ENCODE measurements at places on chromosomes 2 and 18. TPM values are rescaled to one million over a fixed set of nuclear protein-coding genes. Genes with fewer than 3 reads are reported as not detected.

Gene ATP8B1
- not detected for total RNA-seq

DNA sequence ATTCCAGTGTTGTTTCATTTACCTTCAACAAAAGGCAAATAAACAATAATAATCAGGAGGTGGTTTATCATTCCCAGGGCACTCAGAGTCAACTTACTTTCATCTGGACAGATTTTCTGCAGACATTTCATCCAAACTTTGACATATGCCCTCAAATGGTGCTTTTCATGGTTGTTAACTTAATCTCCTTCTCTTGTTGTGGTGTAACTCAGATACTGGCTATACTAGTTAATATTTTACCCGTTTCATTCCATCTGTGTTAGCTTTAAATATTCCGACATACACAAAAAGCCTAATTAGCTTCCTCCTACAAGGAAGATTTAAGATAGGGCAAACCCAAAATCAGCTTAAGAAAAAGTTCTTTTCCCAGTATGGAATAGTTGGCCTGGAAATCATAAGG, 44.4 kb upstream of the RPE start:
- peaks cover 8% of the 10 kb centered on the region for H3K27me3 ChIP-seq
- DNase-seq, result no peak

DNA sequence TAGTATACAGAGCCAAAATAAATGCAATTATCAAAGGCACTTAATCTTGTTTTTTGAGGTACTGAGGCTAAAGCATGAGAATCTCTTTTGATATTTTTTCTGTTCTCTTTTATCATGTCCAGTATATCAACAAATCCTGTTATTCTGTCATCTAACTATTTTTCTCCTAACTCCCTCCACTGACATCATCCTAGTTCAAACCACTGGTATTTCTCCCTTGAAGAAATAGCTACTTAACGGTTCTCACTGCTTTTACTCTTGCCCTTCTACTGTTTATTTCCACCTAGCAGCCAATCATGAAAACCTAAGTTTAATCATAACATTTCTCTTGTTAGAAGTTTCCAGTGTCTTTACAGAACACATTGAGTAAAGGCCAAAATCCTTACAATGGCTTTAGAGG, 317.6 kb downstream of the GPD2 start:
- no peaks in the 10 kb centered on the region for H3K36me3 ChIP-seq
- DNase-seq, result no peak
- H3K27ac ChIP-seq, result no peak overlapping the region
- no peak overlapping the region for H3K4me3 ChIP-seq
- no peaks in the 10 kb centered on the region for H3K27me3 ChIP-seq

DNA sequence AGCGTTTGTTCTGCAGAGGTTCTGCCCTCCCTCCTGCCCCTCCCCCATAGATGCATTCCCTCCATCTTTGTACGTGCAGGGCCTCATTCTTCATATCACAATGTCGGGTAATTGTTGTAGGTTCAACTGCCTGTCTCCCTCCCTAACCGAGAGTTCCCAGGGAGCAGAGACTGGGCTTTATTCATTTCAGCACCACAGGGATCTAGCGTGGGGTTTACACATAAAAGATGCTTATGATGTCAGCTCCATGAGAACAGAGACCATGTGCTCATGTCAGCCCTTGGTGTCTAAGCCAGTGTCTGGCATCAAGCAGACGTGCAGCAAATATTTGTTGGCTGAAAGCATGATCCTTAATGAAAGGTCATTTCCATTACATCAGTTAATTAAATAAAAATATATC, 298.9 kb upstream of the TRIB2 start:
- H3K4me3 ChIP-seq, result no peak overlapping the region
- H3K36me3 ChIP-seq, result peaks cover 1% of the 10 kb centered on the region
- DNase-seq, result no peak
- peaks cover 43% of the 10 kb centered on the region for H3K4me1 ChIP-seq
- no peak overlapping the region for H3K27ac ChIP-seq

GRCh38 chr2:174446531-174446930, 40.3 kb downstream of the GPR155 start:
- DNase-seq, result no peak
- no peaks in the 10 kb centered on the region for H3K27me3 ChIP-seq
- peaks cover 29% of the 10 kb centered on the region for H3K36me3 ChIP-seq
- peaks cover 9% of the 10 kb centered on the region for H3K4me1 ChIP-seq
- H3K27ac ChIP-seq, result no peak overlapping the region

DNA sequence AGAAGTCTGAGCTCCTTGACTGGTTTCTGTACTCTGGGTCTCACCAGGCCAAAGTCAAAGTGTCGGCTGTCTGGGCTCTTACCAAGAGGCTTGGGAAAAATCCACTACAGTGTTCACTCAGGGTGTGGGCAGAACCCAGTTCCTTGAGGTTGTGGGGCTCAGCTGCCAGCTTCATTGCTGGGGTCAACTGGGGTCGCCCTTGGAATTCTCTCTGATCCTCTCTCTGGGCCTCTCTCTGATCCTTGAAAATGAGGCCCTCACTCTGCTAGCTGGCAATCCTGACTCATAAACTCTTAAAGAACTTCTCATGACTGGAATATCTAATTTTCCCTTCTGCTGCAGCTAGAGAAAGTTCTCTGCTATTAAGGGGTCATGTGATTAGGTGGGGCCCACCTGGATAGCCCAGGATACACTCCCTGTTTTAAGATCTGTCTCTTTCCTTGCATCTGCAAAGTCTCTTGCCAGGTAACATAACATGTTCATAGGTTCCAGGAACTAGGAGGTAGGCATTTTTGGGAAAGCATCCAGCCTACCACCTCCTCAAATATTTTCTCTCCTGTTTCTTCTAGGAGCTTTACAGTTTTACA, 66.3 kb downstream of the SP110 start:
- peaks cover 2% of the 10 kb centered on the region for H3K27me3 ChIP-seq
- DNase-seq, result no peak
- H3K4me1 ChIP-seq, result peaks cover 2% of the 10 kb centered on the region
- H3K36me3 ChIP-seq, result no peaks in the 10 kb centered on the region
- H3K4me3 ChIP-seq, result no peak overlapping the region
